ENCODE measurements at places on chromosomes 1 and 21.

- H3K36me3 ChIP-seq: no peaks in the 10 kb centered on the region
- no peak for DNase-seq
- no peak overlapping the region for H3K4me3 ChIP-seq
These were observed 125.9 kb upstream of the VAMP3 start for GRCh38 chr1:7644961-7645750.

- H3K27me3 ChIP-seq: no peaks in the 10 kb centered on the region
- H3K27ac ChIP-seq: no peak overlapping the region
- no peak for DNase-seq
- H3K4me3 ChIP-seq: no peak overlapping the region
These were observed 802.8 kb upstream of the CXADR start for GRCh38 chr21:16709866-16710550.

GRCh38 chr1:30732277-30732996, 9.1 kb upstream of the MATN1 start:
- no peak overlapping the region for H3K27ac ChIP-seq
- no peak for DNase-seq
- H3K27me3 ChIP-seq: peaks cover 4% of the 10 kb centered on the region
- H3K4me1 ChIP-seq: peaks cover 14% of the 10 kb centered on the region
- peaks cover 28% of the 10 kb centered on the region for H3K36me3 ChIP-seq

DNA sequence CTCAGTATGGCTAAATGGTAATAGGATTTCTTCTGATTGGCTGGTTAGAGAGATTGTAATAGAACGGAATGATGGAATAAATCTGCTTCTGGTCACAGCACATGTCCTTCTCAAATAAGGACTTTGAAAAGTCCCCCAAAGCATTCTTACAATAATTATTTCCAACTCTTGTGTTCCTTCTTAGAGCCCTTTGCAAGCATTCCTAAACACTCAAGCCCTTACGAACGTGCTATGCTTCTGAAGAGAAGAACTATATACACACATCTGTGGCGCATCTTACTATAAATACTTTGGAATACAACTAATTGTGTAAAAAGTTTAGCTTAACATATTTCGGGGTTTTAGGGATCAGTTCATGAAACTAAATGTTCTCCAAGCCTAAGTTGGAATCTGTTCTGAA, 25.6 kb downstream of the CLIC4 start:
- peak overlapping the region; percentile 76 for H3K27ac ChIP-seq
- H3K4me1 ChIP-seq: peaks cover 14% of the 10 kb centered on the region
- no peaks in the 10 kb centered on the region for H3K36me3 ChIP-seq
- H3K4me3 ChIP-seq: no peak overlapping the region
- DNase-seq: no peak
- no peaks in the 10 kb centered on the region for H3K27me3 ChIP-seq
